ENCODE measurements at places on chromosomes 13 and 19.

GRCh38 chr13:76948149-76948548 is at the start of gene ACOD1:
ACOD1 (plus strand) TSS chr13:76948511; CDS start chr13:76948559, 48 bp downstream.
- DNase-seq = no peak

GRCh38 chr19:19610376-19611202 is 7.9 kb downstream of the PBX4 start:
- DNase-seq = no peak

- DNase-seq = no peak
Observed at GRCh38 chr13:97945792-97946419, 7.6 kb upstream of the IPO5 start.

GRCh38 chr19:40217027-40217810 is 965 bp downstream of the TTC9B start:
- no peak for DNase-seq

DNA sequence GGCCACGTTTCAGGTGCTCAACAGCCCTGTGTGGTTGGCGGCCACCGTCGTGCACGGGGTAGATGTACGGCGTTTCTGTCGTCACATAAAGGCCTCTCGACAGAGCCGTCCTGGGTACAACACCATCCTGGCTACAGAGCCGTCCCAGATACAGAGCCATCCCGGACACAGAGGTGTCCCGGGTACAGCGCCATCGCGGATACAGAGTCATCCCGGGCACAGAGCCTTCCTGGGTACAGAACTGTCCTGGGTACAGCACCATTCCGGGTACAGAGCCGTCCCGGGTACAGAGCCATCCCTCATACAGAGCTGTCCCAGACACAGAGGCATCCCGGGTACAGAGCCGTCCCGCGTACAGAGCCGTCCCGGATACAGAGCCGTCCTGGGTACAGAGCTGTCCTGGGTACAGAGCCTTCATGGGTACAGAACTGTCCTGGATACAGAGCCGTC is 222.7 kb upstream of the SOX1 start:
- no peak for DNase-seq

DNA sequence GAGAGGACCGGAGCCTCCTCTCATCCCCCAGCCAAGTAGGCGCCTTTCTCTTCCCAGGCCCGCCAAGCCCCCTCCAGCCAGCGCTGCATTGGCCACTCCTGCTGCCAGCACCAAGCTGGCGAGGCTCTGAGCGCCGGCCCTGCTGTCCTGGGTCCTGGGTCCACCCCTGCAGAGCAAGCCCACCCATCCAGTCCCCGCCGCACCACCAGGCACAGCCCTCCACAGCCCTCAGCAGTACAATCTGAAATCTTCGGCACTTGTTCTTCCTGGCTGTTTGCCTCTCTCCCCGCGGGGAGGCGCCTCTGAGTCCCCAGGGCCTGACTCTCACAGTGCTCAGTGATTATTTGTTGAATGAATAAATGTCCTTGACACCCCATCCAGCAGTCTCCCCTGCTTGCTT is 236.4 kb upstream of the SGCG start:
- DNase-seq = no peak

- DNase-seq = no peak
Observed at GRCh38 chr19:30310602-30311263, 61.5 kb upstream of the ZNF536 start.

DNA sequence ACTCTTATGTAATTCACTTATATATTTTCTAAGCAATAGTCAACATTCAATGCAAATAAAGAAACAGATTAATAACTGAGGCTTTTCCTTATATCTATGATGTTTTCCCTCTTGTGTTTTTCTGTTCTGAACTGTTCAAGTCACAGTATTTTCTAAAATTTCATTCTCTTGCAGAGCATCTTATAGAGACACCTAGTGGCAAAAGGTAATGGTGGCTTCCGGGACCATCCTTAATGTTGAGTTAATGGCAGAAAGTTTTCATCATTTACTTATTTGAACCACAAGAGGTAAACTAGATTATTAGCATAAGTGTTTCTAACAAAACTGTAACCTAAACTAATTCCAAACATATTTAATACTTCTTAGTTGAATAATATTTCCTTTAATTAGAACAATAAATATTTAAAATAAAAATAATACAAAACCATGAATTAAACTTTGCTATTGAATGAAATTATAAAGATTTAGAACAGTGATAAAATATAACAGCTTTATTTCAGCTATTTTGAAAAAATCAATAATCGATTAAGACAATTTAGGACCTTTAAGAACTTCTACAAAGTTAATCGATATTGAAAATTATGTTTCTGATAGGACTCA is 1.7 kb upstream of the SLITRK5 start:
- no peak for DNase-seq

- DNase-seq = no peak
Observed at GRCh38 chr19:14119644-14120496, 2.3 kb upstream of the PRKACA start.

DNA sequence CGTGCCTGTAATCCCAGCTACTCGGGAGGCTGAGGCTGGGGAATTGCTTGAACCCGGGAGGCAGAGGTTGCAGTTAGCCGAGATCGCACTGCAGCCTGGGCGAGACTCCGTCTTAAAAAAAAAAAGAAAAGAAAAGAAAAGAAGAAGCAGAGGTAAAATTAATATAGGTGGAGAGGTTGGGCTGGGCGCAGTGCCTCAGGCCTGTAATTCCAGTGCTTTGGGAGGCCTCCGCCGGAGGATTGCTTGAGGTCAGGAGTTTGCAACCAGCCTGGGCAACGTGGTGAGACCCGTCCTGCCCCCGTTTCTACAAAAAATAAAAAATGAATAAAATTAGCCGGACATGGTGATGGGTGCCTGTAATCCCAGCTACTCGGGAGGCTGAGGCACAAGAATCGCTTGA is 912 bp upstream of the TUBA3C start:
- no peak for DNase-seq

DNA sequence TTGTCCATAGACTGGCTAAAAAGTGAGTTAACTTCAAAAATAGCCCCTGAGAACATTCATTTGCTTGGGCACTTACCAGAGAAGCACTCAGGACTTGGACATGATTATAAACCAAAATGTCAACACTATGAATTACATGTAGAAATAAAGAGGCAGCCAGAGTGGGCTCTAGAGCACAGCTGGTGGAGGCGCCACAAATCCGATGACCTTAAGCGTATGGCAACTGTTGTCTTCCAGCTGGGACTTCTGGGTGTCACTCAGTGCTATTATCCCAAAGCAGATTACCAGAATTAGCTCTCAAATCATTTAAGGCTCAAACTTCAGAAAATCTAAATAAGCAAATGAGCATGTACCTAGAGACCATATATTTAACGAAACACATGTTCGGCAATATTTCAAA is 1255.5 kb upstream of the SLC10A2 start:
- DNase-seq = no peak

- DNase-seq = no peak
Observed at GRCh38 chr13:21894091-21894490, 223.2 kb downstream of the FGF9 start.

DNA sequence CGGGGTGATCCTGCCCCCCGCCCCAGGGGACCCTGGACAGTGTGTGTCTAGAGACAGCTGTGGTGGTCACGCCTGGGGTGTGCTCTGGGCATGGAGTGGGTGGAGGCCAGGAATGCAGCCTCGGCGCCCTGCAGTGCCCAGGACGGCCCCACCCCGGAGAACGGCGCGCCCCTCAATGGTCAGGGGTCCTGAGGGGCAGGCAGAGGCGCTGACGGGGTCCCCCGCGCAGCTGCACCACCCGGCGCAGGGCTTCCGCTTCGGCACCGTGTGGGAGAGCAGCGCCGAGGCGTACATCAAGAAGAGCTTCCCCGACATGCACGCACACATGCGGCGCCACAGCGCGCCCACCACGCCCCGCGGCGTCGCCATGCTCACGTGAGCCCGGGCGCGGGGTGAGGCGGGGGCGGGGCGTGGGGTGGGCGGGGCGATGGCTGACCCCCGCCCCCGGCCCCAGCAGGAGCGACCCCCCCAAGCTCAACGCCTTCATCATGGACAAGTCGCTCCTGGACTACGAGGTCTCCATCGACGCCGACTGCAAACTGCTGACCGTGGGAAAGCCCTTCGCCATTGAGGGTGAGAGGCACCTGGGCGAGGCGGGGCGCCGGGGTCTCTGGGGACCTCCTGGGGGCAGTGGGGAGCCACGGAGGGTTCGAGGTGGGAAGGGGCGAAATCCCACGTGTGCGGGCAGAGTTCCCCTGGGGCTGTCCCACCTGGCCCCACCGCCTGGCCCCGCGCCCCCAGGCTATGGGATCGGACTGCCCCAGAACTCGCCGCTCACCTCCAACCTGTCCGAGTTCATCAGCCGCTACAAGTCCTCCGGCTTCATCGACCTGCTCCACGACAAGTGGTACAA is 7.4 kb downstream of the GRIN3B start:
- no peak for DNase-seq

DNA sequence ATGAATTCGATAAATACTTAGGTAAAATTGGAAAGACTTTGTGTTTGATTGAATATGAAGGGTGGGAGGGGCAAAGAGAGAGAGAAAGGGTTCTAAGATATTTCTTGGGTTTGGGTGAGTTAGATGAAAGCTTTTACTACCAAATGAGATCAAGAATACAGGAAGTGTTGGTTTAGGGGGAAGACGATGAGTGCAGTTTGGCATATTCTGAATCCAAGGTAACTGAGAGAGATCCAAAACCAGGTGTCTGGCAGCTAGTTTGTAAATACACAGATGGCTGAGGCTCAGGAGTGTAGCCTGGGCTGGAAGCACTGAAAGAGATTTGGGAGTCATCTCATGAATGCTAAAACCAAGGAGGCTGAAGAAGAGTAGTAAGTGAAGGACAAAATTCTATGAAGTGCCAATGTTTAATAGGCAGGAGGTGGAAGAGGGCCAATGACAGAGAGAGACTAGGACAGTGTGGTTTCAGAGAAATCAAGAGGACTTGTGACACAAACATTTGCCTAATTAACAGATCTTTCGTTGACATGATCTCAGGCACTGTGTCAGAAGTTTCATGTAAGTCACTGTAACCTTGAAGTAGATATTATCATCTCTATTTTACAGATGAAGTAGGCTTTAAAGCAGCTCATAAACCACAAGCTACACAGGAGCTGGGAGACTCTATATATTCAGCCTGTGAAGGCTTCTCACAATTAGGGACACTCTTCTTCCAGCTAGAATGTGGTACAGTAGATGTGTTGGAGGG is 70.2 kb upstream of the ZDHHC20 start:
- no peak for DNase-seq

- DNase-seq = peak; percentile 90
Observed at GRCh38 chr13:40236566-40237168, 429.8 kb downstream of the FOXO1 start.

- no peak for DNase-seq
Observed at GRCh38 chr13:48831248-48831647, 144.5 kb upstream of the FNDC3A start.

- no peak for DNase-seq
Observed at GRCh38 chr13:61779456-61779855, 363.8 kb upstream of the PCDH20 start.

DNA sequence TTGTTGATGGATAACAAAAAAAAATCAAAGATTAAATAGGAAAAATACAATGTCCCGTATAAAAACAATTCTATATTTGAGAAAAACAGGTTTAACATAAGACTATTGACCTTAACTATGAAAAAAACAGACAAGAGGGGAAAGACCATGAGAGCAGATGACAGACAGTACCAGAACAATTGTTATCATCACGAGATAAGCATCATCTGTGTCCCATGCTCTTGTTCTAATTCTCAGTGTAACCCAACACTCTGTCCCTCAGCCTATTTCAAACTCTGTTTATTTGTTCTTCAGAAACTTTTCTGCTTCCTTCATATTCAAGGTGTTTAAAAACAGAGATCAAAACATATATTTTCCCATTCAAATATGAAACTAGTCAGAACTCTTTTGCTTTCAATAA is 216.4 kb downstream of the PCDH9 start:
- no peak for DNase-seq

- DNase-seq = peak; percentile 95
Observed at GRCh38 chr13:113413898-113414282, 39.4 kb downstream of the ADPRHL1 start.

- peak; percentile 61 for DNase-seq
Observed at GRCh38 chr19:40274585-40275544, 10.3 kb downstream of the AKT2 start.

GRCh38 chr13:79290595-79291244 is 115.3 kb downstream of the RBM26 start:
- no peak for DNase-seq

DNA sequence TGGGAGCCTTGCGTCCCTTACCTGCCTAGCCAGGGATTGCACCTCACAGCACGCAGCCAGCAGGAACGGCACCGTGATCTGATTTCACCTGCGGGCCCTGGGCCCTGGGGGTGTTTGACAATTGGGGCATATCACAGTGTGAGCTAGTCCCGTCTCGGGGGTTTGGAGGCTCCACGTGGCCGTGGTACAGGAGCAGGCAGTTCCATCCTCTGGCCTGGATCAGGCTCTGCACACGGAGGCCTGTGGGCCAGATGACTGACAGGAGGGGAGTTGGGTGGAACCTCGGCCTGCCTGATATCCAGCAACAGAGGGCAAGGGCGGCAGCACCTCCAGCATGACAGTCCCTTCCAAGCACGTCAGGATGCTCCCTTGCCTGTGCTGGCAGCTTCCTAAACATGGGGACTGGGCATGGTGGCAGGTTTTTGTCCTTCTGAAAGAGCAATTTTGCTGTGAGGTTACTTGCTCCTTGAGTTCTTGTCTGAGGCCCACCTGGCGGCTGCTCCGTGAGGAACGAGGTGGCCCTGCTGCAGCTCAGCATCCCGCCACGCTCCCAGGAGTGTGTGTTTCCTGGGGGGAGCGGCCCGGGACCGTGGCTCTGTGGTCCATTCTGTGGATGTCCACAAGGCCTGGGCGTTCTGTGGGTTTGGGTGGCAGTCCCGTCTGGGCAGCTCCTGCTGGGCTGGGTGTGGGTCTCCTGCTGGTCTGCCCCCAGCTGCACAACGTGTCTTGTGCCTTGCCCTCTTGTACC is 6.3 kb upstream of the RPS15 start:
- DNase-seq = no peak

All from tibial artery (tissue), 4 donors.